HepG2 (cell line): ENCODE measurements at places on chromosomes 3 and 15. TPM values are rescaled to one million over a fixed set of nuclear protein-coding genes. Genes with fewer than 3 reads are reported as not detected.

- no peak for DNase-seq
Measured at GRCh38 chr3:21942328-21942727, 191.3 kb upstream of the ZNF385D start.

- DNase-seq = no peak
Measured at GRCh38 chr15:72227720-72228119, 3.3 kb downstream of the PKM start.

DNA sequence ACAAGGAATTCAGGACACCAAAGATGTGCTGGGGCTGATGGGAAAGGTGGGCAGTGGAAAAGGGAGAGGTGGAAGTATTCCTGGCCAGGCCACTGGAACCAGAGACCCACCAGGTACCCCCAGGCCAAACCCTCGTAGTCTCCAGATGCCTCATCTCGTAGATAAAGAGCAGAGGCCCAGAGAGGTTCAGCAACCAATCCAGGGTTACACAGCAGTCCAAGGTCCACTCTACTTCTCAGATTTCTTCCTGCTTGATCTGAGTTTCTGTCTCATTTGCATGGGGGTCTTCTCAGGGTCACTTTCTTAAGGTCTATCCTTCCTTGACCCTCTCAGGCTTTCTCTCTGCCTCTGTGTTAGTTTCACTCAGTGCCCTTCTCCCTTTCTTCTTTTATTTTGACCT lies 5.1 kb downstream of the TTC21A start:
- DNase-seq = no peak

DNA sequence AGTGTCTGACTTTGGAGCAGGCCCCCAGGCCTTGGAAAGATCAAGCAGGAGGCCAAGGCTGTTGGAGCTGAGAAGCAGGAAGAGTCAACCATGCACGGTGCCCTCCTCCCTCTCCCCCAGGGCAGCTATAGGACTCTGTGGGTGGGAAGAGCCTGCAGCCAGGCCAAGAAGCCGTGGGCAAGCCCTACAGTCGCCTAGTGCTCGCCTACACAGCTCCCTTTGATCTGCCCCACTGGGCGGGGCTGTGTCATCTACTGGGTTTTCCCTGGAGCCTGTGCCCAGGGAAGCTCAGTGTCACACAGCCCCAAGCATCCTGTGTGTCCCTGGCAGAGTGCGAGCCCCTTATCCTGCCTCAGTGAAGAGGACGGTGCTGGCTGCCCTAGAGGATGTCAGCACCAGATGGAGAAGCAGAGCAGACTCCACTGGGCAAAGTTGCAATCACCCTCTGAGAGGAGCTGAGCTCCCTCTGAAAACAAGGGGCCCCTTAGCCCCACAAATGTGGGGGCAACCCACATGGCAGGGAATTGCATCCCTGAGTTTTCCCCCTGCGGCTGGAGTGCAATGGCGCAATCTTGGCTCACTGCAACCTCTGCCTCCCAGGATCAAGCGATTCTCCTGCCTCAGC lies 72.2 kb downstream of the KLF13 start:
- peak; percentile 24 for DNase-seq

GRCh38 chr15:100484443-100484842 lies 44.3 kb downstream of the CERS3 start:
- no peak for DNase-seq

DNA sequence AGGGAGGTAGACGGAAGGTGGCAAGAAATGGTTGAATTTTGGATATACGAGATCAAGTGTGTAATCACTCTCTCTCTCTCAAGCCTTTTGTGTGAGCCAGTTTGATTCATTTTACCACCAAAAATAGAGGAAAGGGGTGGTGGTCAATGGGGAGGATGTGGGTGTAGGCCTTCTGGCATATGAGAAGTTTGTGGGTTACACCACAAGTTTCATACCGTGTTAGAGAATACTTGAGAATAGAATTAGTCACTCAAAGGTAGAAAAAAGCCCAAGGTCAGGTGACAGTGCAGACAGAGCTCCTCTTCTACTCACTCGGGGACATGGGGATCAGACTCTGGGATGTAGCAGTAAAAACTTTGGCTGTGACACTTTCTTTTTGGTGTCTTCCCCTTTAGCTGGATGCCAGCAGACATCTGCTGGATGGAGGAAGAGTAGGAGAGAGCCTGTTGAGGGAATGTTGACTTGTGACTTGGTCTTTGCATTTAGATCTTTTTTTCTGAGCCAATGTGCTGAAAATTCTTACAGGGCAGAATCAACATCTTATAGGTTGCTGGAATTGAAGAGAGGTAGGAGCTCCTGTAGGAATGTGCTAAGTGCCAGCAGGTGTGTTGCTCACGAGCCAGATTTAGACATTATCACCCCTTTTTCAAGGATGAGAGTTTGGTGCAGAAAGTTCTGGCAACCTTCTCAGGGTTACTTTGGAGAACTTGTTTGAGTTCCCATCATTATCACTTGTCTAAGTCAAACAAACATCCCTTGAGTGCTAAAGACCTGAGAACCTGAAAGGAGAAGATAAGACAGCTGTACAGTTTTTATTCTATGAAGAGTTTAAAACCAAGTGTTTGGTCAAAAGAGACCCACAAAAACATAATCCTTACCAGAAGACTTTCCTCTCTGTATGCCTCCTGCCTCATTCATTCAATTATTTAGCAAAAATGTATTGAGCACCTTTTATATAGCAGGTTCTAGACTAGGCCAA lies 43.9 kb upstream of the RYK start:
- no peak for DNase-seq

DNA sequence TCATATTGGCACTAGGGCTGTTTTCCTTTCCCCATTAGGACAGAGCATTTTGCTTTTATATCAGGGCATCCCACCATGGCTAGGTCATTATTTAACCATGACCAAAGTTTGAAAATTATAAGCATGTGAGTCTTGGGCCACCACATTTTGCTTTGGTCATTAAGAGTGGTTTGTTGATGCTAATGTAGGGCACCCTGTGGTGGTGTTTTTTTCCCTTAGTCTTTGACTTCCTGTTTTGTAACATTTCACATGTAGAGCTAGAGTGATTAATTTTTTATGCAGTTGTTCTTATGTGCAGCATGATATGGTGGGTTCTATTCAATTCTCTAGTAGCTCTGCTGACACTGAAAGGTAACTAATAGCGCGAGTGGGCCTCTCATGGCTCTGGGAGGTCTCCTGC lies 249.6 kb upstream of the ROBO1 start:
- DNase-seq = no peak

GRCh38 chr3:143793971-143794370 lies 54.3 kb downstream of the SLC9A9 start:
- no peak for DNase-seq

DNA sequence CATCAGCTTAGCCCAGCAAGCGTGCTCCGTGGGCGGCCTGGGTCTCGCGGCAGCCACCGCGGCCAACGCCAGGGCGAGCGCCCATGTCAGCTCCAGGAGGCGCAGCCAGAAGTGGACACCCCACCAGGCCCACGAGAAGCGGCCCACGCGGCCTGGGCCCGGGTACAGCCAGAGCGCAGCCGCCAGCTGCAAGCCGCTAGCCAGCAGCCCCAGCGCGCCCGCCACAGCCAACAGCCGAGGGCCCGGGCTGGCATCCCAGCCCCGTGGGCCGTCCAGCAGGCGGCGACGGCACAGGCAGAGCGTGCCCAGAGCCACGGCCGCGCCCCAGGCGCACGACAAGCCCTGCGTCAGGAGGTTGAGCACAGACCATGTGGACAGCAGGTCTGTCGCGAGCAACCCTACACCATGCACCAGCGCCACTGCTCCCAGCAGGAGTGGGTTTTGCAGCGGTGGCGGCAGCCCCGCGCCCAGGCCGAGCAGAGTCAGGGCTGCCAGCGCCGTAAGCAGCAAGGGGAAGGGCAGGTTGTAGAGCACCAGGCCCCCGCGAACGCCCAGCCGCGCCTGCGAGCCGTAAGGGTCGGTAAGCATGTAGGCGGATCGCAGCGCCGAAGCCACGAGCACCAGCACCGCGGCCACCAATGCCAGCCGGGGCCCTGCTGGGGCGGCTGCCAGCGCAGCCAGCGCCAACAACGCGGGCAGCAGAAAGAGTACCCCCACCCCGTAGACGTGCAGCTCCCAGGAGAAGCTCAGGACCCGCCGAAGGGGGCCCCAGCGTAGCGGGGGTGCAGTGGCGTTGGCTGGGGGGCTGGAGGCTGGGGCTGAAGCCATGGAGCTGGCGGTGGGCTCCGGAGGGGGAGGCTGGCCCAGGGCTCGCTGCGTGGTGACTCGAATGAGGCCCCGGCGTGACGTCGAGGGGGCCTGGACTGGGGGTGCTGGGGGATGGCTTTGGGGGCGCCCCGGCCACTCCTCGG lies 4.9 kb downstream of the PRRT3 start:
- peak; percentile 76 for DNase-seq

DNA sequence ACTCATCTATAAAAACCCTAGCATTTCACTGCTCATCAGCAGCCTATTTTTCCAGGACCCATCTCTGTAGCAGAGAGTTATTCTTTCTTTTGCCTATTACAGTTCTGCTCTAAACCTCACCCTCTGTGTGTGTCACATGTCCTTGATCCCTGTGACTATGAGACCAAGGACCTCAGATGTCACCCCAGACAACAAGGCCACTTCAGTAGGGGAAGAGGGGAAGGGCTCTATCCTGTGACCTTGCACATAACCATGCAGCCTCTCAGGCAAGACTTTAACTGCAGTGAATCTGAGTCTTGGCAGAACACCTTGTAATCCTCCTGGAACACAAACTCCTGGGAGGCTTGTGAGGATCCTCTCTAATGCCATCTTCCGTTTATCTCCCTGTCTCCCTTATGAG lies 4.4 kb upstream of the ZNF589 start:
- peak; percentile 54 for DNase-seq

DNA sequence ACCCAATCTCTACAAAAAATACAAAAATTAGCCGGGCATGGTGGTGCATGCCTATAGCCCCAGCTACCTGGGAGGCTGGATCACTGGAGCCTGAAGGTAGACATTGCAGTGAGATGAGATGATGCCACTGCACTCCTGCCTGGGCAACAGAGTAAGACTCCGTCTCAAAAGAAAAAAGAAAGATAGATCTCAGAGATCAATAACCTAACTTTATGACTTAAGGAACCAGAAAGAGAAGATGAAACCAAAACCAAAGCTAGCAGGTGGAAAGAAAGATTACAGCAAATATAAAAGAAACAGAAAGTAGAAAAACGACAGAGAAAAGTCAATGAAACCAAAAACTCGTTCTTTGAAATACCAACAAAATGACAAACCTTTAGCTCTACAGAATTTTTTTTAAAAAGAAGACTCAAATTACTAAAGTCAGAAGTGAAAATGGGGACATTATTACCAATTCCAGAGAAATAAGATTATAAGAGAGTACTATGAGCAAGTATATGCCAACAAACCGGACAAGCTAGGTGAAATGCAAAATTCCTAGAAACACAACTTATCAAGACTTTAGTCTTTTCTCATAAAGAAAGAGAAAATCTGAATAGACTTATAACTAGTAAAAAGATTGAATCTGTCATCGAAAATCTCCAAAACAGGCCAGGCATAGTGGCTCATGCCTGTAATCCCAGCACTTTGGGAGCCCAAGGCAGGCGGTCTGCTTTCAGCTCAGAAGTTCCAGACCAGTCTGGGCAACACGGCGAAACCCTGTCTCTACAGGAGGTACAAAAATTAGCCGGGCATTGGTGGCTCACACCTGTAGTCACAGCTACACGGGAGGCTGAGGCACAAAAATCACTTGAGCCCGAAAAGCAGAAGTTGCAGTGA lies 35.0 kb downstream of the ACAP2 start:
- DNase-seq = no peak

DNA sequence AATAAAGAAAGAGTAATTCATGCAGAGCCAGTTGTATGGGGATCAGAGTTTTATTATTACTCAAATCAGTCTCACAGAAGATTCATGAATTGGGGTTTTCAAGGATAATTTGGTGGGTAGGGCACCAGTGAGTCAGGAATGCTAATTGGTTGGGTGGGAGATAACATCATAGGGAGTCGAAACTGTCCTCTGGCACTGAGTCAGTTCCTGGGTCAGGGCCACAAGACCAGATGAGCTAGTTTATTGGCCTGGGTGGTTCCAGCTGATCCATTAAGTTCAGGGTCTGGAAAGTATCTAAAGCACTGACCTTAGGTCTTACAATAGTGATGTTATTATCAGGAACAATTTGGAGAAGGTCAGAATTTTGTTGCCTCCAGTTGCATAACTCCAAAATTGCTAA lies 998.6 kb upstream of the EPHA6 start:
- DNase-seq = no peak

DNA sequence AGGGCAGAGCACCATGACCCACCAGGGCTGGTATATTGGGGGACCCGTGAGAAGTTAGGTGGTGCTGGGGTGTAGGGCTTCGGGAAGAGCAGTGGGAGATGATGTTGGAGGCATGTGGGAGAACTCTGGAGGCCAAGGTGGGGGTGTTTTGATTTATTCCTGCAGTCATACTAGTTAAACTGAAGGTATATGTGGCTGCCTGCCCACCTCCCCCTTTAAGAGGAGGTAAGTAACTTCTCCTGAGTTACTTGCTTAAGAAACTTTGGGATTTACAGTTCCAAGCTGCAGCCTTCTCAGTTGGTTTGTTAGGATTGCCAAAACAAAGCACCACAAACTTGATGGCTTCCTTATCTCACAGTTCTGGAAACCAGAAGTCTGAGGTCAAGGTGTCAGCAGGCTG lies 73.1 kb upstream of the AGBL1 start:
- no peak for DNase-seq

DNA sequence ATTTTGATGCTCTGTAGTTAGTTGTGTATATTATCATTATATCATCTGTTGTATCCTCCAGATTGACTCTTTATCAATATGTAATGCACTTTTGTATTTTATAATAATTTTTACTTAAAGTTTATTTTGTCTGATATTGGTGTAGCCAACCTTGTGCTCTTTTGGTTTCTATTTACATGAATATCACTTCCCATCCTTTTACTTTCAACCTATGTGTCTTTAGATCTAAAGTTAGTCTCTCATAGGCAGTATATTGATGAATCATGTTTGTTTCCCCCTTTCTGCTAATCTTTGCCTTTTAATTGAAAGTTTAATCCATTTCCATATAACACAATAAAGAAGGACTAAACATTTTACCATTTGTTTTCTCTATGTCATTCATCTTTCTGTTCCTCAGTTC lies 28.1 kb upstream of the CD200R1L start:
- DNase-seq = no peak

- DNase-seq = no peak
Measured at GRCh38 chr3:166569589-166569988, 732.4 kb upstream of the BCHE start.

Gene IQCF5
- total RNA-seq = not detected in 2 replicates

Gene LTK
- not detected in 2 replicates for total RNA-seq

Gene SEMA3B
- 25.6 and 93.2 TPM in 2 replicates for total RNA-seq

Gene PLXND1
- total RNA-seq = 15.9 and 25.3 TPM in 2 replicates

Gene SLC35A5
- total RNA-seq = 26.5 and 36.4 TPM in 2 replicates

Gene IL16
- not detected in 2 replicates for total RNA-seq

Gene ATP13A5
- total RNA-seq = not detected in 2 replicates

Gene THRB
- 22.7 and 30.1 TPM in 2 replicates for total RNA-seq

Gene TGM5
- total RNA-seq = 0.18 and 0.22 TPM in 2 replicates
